Epithelial cell of proximal tubule (primary cell): ENCODE measurements at places on chromosomes 12 and 14. TPM values are rescaled to one million over a fixed set of nuclear protein-coding genes. Genes with fewer than 3 reads are reported as not detected.

WNT1 gene
- total RNA-seq, result not detected in 2 replicates

SCNN1A gene
- 15.6 and 52.2 TPM in 2 replicates for total RNA-seq

KCNH3 gene
- 0.07 and 0.12 TPM in 2 replicates for total RNA-seq

MFAP5 gene
- 0.75 and 0.94 TPM in 2 replicates for total RNA-seq

FGD6 gene
- total RNA-seq, result 21.6 and 32.2 TPM in 2 replicates

DNA sequence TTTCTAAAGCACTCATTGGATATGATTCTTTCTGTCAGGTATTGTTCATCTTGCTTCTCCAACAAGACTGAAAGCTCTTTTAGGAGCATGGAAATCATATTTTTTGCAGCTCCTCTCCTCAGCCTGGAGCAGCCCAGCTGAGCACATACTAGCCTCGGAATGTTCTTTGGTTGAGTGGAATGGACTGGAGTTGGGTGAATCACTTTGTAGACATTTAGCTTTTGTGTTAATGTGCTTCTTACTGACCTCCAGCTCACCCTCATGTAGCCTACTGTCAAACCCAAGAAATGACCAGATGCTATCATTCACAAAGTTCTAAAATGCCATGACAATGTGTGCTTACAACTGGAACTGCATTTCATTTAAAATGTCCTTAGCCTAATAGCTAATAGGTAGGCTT, 161.1 kb downstream of the NUAK1 start:
- no peak for DNase-seq

DNA sequence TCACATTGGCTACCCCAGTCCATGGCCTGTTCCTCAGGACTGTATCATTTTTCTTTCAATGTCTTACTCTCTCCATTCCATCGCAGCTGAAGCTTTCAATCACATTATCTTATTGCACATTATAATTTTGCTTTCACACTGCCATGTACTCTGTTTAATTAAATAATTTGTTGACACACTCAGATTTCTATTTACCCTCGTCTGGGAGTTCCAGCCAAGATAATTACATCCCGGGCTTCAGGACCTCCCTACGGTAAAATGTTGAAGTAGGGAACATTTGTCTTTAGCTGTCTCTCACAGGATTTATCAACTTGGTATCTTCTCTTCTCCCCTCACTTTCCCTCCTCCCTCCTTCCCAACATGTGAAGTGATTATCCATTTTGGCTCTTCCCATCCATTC, 177.2 kb upstream of the RASSF8 start:
- no peak for DNase-seq

DNA sequence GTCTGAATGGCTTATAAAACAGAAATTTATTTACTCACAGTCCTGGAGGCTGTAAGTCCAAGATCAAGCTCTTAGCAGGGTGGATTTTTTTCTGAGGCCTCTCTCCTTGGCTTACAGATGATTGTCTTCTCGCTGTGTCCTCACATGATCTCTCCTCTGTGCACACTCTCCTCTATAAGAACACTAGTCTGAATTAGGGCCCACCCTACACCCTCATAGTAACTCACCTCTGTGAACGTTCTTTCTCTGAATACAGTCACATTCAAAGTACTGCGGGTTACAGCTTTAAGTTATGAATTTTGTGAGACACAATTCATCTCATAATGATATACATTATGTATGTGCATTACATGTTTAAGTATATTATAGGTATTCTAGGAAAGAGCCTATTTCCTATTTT, 135.7 kb upstream of the ATXN7L3B start:
- no peak for DNase-seq

DNA sequence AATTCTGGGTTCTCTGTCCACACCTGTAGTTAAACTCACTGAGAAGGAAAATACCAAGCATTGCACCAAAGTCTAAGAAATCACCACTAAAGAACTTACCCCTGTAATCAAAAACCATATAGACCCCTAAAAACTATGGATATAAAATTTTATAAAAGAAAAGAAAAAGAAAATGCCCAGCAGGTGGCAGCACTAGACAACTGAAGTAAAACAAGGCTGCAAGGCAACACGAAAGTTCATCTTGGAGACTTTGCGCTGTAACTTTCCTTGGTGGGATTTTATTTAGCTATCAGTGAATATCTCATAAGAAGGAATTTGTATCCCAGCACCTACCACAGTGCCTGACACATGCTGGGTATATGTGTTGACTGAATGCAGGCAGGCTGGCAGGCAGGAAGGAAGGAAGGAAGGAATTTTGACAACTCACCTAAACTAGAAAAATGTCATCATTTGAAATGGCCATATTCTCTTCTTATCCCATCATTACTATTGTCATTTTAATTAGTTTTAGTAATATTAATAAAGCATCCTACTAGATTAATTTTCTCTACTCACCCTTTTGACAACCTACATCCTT, 68.2 kb upstream of the ETV6 start:
- peak; percentile 29 for DNase-seq

DNA sequence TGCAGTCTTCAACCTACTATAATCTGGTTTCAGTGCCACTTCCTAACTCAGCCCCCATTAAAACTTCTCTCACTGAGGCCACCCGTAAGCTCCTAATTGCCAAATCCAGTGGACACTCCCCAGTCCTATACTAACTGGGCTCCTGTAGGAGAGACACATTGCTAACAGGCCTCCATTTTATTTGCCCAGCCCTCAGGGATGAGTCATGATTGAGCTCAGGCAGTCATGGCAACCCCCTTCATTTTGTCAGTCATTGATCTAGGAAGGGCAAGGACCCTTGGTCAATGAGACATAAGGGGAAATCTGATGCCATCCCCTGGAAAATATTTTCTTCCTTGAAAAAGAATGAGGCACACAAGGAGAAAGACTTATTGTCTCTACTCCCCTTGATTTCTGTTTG, 70.1 kb upstream of the HIF1A start:
- DNase-seq, result no peak

GRCh38 chr14:105838591-105839424, 312.4 kb downstream of the TMEM121 start:
- no peak for DNase-seq
